ENCODE measurements at places on chromosomes 13 and 19.

DNA sequence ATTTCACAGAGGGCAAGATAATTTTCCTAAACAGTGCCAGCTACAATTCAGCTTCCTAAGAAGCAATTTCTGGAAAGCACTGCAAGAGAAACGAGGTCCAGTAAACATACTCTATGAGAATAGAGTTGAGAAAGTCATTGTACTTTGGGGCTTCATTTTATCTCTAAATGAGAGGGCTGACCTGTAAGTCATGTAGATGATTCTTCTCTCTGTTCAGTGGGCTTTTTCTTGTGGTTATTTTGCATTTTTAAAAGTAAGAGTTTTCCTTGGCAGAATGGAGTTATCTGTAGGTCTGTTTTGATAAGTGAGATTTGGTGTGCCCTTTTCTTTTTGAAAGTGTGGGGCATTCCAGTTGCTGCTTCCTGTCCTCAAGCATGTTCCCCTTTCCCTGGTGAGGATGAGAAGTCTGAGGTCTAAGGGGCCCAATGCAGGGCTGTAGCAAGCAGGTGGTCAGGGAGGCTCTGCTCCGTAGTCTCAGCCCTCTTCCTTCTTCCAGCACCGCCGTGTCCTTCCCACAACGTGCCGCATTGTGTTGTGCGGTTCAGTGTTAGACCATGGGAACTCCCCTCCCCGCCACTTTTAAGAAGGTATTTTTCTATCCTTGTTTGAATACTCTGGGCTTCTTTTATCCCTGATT is 86.3 kb downstream of the ARHGEF7 start:
- DNase-seq: no peak

DNA sequence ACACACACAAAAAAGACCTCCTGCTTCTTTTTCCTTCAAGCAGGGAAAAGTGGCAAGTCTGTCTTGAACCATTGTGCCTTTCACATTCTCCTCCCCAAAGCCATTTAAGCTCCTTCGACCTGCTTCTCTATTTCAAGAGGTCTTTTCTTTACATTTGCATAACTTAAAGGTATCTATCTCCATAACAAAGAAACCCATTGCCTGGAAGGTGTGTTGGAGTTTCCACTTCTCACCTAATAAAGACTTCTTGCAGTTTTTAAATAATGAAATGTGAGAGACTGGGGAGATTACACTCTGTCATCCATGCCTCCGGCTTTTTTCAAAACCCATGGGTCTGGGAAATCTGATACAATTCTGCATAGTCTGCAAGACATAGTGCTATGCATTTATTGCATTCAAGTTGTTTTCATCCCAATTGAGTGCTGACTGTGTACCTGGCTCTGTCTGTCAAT is 41.8 kb upstream of the NBEA start:
- DNase-seq: no peak

DNA sequence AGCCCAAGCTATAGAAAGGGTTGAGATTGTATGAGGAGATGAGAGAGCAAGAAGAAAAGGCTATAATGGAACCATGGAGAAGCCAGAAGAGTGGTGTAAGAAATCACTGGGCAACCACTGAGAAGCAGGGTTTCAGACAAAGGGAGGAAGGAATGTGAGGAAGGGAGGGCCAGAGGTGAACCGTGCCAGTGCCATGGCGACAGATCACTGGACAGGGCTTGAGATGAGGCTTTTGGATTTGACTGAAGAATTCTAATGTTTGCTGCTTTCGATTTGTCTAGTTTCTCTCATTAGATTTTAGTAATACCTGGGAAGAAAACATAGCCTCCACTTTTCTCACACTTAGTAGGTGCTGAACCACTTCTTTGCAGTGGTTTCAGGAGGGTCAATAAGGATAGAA is 6.3 kb upstream of the GPR183 start:
- DNase-seq: no peak

DNA sequence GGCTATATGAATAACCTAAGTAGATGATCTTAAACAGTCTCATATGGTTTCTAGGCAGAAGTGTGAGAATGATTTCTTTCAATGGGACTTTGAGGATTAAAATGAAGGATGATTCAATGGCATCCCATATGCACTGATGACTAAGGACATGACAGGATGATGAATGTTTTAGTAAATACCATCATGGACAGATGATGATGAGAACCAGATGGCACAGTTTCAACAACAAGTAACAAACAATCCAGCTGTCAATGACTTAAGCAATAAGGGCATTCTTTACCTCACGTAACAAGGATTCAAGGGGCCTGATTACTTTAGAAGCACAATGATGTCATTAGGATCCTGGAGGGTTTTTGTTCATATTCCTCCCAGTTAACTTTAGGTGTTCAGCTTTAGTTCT is 2678.4 kb downstream of the PCDH9 start:
- DNase-seq: peak; percentile 96

DNA sequence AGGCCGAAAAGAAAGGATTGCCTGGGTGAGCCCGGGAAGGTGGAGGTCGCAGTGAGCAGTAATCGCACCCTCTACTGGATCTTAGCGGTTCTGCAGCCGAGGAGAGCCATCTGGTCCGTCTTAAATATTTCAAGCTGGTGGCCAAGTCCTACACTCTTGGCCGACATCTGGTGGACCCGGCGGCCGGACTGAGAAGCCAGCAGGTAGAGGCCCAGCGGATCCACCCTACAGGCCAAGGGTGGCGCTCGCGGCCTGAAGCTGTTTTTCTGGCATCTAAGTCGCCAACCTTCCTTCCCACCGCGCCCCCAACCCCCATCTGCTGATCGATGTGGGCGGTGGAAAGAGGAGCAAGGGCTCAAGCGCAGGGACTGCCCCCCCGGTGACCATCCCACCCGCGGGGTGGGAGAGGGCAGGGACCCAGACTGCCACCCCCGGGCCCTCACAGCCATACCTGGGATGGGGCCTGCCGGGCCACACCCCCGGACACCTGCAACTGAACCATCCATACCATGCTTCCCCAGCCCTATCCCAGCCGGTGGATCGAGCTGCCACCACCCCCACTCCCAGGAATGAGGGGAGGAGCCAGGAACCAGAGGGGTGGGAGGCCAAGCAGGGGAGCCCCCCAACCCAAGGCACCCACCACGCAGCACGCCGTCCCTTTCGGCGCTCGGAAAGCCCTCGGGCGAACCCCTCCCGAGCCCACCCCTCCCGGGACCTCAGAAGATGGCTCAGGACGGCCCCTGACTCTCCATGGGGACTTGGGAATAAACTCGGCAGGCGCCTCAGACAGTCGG is 46.3 kb upstream of the ZNF730 start:
- peak; percentile 23 for DNase-seq

- DNase-seq: peak; percentile 89
These were observed 3.9 kb upstream of the TTC9B start for GRCh38 chr19:40221858-40222619.

- no peak for DNase-seq
These were observed 21.7 kb downstream of the ZBTB7A start for GRCh38 chr19:4044990-4045465.

GRCh38 chr19:43395561-43395960 is 19.1 kb upstream of the TEX101 start:
- no peak for DNase-seq

GRCh38 chr13:93147298-93147645 is 79.3 kb upstream of the GPC6 start:
- DNase-seq: no peak

DNA sequence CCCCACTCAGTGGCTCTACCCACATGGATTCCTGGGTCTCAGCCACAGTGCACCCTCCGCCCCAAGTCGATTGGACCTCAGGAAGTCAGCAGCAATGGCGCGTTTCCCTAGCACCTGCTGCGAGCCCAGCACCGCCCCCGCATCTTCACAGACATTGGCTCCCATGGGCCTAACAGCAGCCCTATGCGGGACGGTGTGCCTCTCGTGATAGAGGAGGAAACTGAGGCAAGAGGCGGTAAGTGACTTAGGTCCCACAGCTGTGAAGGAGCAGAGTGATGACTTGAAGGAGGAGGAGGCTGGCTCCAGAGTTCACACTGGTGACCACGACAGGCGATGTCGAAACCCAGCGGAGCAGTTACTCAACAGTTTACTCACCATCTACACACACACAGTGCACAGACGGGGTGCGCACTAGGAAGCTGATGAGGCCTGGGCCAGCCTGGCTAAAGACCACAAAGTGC is 104.5 kb upstream of the SOX1 start:
- DNase-seq: no peak

All from fibroblast of skin of right biceps (primary cell).